Right hindlimb (tissue), 1 donor: ENCODE measurements at places on chromosomes 1 and 21.

DNA sequence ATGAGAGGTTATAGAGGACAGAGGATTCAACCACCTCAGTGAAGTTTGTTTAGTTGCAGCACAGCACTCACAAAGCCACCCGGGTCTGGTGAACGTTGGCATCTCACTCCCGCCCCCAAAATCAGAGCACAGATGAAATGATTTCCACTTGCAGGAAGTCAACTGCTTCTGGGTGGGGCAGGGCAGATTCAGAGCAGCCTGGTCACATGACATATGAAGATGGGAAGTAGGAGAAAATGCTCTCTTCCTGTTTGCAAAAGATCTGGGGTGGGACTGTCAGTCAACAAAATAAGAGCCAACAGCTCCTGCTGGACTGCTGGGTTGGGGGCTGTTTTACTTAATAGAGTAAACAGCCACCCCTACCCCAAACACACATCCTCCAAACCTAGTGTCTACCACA lies 43.2 kb downstream of the LRRC71 start:
- DNase-seq: no peak

DNA sequence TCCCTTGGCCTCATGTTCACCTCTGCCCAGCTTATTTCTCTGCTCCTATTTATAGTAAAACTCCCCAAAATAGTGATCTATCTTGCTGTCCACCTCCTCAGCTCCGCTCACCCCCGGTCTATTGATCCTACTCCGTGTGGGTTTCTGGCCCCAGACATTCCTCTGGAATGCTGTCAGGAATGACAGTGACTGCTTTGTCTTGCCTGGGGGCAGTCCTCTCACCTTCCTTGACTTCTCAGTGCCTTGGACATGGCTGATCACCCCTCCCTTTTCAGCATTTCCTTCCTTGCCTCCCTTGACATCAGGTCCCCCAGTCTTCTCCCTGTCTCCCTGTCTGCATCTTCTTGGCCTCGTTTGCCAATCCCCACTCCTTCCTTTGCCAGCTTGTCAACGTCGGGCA lies 108.1 kb upstream of the BACE2 start:
- no peak for DNase-seq

GRCh38 chr1:186194107-186194756 lies 180.8 kb downstream of the TPR start:
- DNase-seq: no peak

DNA sequence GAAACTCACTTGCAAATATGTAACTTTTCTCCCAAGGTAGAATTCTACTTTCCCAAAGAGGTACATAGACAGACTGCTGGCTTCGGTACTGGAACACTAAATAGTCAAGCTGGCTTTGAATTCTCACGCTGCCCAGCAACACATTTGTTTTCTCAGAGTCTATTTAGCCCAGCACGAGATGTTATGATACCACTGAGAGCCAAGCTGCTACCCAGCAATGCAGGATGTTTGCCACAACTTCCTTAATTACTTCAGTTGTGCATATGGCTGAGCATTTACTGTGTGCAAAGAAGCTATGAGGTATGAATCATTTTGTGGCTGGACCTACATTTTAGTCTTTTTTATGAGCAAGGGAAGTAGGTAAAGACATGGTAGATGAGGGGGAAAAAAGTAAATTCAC lies 793.2 kb downstream of the PLA2G4A start:
- DNase-seq: no peak

DNA sequence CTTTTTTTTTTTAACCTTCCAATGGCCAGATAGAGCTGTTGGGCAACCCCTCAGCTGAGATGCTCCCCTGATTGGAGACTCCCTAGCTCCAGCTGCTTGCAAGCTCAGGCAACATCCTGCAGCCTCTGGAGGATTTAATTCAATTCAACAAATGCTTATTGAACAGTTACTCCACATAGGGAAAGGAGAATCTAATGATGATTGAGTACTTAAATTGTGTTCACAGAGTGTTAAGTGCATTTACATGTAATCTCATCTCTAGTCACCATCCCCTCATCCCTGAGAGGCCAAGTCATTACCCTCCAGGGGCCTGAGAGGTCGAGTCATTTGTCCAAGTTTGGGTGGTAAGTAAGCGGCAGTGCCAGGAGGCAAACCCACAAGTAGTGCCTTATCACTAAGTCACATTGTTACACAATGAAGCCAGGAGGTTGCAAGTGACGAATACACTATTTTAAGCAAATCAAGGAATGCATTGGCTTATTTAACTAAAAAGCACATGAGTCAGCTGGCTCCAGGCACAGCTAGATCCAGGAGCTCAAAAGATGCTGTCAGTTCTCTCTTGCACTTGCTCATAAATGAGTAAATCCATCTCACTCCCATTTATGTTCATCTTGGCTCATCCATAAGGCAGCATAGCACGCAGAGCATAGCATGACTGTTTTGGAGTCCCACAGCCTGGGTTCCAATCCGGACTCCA lies 64.3 kb downstream of the OPTC start:
- no peak for DNase-seq

GRCh38 chr1:26410706-26411623 lies at the start of gene LIN28A:
LIN28A (plus strand) TSS chr1:26410817; CDS start chr1:26410892, 75 bp downstream.
- no peak for DNase-seq
